ENCODE measurements at places on chromosomes 3 and 15.
A peak's percentile ranks its signal among the peaks of the same experiment; 100 is the strongest.

DNA sequence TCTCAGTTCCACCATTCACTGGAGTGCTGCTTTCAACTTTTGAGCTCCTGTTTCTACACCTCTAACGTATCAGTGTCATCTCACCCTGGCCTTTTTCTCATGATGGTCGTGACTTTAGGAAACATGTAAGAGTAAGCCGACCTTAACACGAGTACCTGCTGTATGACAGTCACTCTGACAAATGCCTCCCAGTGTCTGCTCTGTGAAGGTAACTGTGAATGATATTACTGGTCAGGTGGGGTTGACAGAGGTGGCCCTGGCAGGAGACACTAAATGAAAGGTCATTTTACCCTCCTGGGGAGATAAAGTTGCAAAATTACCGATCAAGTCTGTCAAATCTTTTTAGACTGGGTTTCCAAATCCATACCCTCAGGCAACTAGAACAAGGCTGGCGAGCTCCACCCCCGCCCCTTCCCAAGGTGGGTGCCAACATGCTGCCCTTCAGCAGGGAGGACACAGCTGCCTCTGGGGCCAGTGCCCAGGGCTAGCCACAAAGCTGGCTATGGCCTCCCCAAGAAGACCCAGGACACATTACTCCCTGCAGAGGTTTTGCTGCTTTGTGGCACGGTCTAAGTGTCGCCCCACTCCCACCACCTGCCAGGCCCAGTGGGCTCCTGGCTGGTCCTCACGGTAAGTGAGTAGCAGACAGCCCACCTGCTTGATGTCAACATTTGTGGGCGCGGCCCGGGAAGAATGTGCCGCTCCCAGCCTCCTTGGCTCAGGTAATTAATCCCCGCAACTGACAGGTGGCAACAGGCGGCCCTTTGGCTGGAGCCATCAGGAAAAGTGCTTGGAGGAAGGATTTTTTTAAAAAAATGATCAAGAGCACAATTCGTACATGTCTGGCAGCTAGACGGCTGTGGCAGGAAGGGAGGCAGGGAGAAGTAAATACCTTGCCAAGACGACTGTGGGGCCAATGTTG is 211.8 kb downstream of the TP63 start:
- no peak for DNase-seq

GRCh38 chr15:73370151-73370550 is 1.4 kb upstream of the HCN4 start:
- no peak for DNase-seq

- peak; percentile 82 for DNase-seq
These were observed 69.2 kb downstream of the GOLGA8B start for GRCh38 chr15:34514251-34514670.

DNA sequence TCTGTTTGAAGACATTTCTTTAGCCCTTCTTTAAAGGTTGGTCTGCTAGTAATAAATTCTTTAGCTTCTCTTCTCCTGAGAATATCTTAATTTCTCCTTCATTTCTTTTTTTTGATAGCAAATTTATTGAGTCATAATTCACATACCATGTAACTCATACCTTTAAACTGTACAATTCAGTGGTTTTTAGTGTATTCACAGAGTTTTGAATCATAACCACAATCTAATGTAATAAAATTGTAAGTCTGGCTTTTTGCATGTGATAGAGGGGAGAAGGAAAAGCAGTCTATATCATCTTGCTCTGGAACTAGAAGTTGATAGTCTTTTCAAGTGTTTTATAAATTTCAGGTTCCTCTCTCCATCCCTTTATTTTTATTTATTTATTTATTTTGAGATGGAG is 81.3 kb downstream of the APBA2 start:
- DNase-seq, result no peak

DNA sequence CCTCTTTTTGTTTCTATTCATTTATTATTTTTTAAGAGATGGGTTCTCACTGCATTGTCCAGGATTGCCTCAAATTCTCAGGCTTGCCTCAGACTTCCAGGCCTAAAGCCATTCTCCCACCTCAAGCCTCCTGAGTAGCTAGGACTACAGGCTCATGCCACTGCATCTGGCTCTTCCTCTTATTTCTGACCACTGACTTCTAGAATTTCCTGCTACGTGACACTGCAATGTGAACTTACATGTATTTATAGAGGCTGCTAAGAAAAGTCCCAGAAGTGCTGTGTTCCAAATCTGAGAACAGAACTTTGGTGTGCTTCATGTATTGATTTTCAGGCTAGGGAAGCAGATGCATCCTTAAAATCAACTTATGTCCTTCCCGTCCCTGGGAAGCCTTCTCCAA is 407.4 kb downstream of the RSL24D1 start:
- no peak for DNase-seq

GRCh38 chr3:159971311-159971710 is 17.3 kb upstream of the IL12A start:
- no peak for DNase-seq

DNA sequence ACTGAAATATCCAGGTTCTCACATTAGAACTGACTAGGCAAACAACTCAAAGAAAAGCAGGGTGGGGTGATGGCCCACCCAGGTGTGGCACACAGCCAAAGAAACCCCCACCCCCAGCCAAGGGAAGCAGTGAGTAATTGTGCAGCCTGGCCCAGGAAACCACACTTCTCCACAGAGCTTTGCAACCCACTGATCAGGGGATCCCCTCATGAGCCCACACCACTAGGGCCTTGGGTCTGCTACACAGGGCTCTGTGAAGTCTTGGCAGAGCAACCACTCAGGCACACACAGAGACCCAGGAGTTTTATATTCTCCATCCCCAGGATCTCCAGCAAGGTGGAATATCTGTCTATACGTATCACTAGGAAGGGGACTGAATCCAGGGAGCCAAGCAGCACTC is 22.2 kb upstream of the TRIM42 start:
- no peak for DNase-seq

DNA sequence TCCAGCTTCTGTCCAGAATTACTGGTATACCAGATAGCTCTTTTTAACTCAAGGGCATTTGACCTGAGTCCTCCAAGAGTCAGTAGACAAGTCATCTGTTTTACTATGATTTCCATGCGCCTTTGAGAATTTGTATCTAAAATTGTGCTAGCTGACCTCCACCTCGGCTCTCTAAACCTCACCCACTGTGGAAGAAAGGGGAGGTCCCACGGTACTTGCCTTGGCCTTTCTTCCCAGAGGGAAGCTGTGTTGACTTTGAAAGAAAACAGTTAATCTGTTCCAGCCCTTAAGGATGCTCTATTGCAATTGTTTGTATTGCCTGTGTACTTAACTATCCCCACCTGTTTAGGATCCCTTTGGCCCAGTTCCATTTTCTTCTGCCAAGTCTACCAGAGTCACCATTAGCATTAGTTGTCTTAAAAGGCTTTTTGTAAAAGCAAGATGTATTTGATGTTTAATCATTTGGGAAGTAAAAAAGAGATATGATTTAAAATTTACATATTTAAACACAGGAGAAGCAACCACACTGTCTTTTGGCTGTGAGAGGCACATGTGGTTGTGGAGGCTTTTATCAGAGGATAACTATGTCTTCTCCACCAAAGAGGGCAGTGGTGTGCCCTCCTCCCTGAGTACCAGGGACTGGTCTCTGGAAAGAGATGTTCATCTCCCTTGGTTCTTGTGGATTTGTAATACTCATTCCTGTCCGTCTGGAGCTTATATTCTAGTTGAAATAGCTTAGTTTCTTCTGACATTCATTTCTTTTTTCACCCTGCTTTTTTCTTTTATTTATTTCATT is 88.8 kb downstream of the CRTC3 start:
- no peak for DNase-seq

GRCh38 chr3:150739877-150740645 is 22.9 kb downstream of the SIAH2 start:
- DNase-seq, result no peak

GRCh38 chr3:58557491-58557890 is 19.7 kb downstream of the FAM107A start:
- no peak for DNase-seq

- no peak for DNase-seq
These were observed 53.9 kb upstream of the NPAP1 start for GRCh38 chr15:24621630-24622215.

GRCh38 chr3:123076496-123077418 is 9.9 kb downstream of the PDIA5 start:
- no peak for DNase-seq

GRCh38 chr15:100880139-100880896 is 687 bp downstream of the ALDH1A3 start:
- no peak for DNase-seq

GRCh38 chr15:90031231-90031791 is 30.2 kb downstream of the ZNF710 start:
- no peak for DNase-seq

GRCh38 chr3:42668413-42668760 is 14.9 kb downstream of the ZBTB47 start:
- no peak for DNase-seq

GRCh38 chr3:29410660-29411405 is 130.0 kb downstream of the RBMS3 start:
- DNase-seq, result no peak

GRCh38 chr3:141150081-141150830 is 81.4 kb upstream of the PXYLP1 start:
- no peak for DNase-seq

DNA sequence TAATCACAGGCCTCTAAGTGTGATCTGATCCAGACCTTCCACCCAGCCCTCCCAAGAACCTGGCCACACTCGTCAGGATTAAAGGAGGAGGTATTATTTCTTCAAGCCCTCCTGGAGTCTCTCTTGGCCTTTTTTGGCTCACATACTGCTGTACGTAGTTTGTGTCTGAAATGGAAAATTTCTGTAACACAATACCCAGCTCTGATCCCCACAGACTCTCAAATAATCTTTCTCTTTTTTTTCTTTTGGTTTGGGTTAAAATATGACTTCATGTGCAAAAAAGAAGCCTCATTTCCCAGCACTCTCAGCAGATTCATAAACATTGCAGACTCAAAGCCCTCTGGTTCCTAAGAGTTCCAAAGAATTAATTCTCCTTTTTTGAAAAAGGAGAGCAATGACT is 96.5 kb upstream of the PHLDB2 start:
- no peak for DNase-seq

DNA sequence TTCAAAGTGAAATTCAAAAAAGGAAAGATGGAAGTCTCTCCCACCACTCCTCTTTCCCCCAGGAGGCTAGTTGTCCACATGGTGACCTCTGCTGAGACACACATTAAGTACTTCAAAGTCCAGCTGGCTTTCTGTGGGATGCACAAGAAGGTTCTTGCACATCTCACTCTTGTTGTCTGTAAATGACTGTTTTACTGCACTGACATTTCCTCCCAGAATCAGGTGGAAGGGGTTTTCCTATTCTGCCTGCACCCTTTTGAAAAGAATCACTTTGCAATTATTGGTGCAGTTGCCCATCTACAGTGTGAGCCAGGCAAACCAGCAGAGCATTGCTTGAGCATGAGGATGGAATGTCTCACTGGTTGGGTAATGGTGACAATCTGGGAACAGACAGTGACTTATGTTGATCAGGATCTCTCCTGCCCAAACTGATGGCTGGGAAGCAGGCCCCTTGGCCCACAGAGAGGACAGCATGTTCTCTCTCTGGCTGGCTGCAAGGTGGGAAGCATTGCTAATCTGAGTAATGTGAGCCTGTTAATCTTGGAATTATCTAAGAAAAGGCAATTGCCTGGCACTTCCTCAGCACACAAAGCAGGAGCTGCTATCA is 347.7 kb upstream of the SATB1 start:
- no peak for DNase-seq

DNA sequence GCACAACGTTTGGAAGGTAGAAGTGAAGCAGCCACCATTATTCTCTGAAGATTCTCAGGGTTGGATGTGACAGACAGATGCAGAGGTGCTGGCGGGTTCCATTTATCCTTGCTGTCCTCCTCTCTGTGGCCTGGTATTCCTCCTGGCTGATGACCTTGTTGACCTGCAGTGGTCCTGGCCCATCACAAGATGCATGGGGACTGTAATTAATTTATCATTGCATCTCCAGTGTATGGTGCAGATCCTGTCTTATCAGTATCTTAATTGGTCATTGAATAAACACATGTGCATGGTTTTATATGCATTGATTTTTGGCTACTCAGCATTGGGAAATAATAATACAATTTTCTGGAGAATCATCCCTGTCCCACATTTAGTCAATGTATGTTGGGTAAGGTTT is 259.4 kb upstream of the LRRFIP2 start:
- no peak for DNase-seq

GRCh38 chr3:8371960-8372463 is 129.6 kb upstream of the LMCD1 start:
- DNase-seq, result no peak

GRCh38 chr15:100372739-100373119 is 31.0 kb upstream of the ADAMTS17 start:
- no peak for DNase-seq

DNA sequence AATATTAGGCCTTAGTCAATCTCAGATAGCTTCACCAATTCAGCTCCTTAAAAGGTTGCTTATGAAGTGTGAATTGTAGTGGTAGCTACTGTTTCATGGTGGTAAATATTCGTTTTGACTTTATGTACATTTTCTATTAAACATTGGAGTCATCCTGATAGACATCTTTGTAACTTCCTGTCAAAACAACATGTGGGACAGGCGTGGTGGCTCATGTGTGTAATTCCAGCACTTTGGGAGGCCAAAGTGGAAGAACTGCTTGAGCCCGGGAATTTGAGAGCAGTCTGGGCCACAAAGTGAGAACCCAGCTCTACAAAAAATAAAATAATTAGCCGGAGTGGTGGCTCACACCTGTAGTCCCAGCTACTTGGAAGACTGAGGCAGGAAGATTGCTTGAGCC is 2.0 kb upstream of the TRIM59 start:
- no peak for DNase-seq

DNA sequence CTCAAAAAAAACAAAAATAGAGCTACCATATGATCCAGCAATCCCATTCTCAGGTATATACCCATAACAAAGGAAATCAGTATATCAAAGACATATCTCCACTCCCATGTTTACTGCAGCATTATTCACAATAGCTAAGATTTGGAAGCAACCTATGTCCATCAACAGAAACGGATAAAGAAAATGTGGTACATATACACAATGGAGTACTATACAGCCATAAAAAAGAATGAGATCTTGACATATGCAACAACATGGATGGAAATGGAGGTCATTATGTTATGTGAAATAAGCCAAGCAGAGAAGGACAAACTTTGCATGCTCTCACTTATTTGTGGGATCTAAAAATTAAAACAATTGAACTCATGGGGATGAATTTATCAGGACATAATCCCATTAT is 19.6 kb downstream of the PEAK1 start:
- no peak for DNase-seq

GRCh38 chr3:111723293-111724215 is 128.4 kb upstream of the ZBED2 start:
- DNase-seq, result no peak
